GM12865 (cell line): ENCODE measurements at places on chromosomes 1 and 21.
A peak's percentile ranks its signal among the peaks of the same experiment; 100 is the strongest.

DNA sequence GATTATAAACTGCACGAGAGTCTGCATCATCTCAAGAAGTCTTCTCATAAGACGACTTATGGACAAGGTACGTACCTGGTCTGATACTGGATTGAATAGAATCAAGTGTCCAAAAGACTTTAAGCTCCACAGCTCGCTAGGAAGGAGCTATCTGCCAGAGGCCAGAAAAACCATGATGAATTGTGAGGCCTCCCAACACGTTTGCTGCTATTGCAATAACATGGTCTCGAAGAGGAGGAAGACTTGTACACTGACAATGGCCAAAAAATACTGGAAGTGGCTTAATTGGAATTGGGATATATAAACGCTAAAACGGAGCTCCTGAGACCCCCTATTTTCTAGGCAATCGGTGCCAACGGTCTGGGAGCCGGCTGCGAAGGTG, 534 bp downstream of the DNAJC28 start:
- DNase-seq = no peak

GRCh38 chr1:116950517-116951199, 40.9 kb downstream of the PTGFRN start:
- no peak for DNase-seq

- no peak for DNase-seq
These were observed 1.7 kb downstream of the HLX start for GRCh38 chr1:220880726-220881506.

DNA sequence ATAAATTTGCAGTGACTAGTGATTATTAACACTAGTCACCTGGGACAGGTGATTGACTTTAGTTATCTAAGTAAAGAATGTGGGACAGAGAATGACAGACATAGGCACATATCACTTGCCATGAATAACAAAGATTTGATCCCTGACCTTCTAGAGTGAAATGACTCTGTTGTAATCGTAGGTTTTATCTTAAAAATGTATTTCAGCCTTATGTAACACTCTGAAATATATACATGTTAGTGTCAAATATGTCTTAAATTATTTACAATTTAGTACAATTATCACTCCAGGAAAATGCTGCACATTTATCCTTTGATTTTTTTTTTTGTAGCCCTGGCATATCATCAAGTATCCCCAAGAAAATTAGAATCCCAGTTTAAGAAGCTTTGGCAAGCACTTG, 186.4 kb upstream of the PTGFR start:
- no peak for DNase-seq

DNA sequence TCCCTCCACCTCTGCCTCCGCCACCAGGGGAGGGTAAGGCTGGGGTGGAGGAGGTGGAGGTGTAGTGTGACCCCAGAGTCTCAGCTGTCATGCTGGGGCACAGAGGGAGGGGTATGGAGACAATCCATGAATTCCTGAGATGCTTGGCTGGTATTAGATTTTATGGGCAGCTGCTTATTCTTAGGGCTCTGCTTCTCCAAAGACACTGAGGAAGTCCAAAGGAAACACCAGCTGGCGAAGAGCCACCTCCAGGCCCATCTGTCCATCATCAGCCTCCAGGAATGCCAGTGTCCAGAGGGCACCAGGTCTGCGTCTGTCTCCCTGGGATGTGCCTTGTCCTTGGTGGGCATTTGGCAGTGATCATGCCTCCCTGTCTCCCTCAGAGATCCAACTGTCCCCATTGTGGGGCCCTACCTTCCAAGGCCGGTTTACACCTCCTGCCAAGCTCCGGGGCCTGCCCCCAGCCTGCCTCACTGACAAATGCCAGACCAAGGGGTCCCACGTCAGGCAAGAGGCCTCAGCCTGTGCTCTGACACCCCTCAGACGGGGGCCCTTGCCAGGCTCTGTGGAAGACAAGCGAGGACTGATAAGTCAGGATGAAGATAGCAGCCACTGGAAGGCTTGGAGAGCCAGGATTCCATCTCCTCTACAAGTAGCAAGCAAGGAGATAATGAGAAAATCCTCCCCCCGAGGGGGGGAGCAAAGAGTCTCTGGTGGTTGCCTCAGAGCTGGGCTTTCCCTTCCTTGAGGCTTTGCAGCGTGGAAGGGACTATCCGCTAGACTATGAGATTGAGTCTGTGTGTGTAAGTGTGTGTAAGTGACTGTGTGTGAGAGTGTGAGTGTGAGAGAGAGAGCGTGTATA, 1.6 kb downstream of the TNNI1 start:
- DNase-seq = peak; percentile 47

DNA sequence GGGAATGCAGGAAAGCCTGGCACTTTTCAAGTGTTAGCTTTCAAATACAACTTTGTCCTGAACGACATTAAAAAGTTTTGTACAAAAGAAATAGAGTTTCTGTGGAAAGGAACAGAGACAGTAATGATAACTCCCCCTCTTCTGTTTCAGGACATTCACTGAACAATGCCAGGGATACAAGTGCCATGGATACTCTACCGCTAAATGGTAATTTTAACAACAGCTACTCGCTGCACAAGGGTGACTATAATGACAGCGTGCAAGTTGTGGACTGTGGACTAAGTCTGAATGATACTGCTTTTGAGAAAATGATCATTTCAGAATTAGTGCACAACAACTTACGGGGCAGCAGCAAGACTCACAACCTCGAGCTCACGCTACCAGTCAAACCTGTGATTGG, 189.5 kb downstream of the ADGRL2 start:
- no peak for DNase-seq

DNA sequence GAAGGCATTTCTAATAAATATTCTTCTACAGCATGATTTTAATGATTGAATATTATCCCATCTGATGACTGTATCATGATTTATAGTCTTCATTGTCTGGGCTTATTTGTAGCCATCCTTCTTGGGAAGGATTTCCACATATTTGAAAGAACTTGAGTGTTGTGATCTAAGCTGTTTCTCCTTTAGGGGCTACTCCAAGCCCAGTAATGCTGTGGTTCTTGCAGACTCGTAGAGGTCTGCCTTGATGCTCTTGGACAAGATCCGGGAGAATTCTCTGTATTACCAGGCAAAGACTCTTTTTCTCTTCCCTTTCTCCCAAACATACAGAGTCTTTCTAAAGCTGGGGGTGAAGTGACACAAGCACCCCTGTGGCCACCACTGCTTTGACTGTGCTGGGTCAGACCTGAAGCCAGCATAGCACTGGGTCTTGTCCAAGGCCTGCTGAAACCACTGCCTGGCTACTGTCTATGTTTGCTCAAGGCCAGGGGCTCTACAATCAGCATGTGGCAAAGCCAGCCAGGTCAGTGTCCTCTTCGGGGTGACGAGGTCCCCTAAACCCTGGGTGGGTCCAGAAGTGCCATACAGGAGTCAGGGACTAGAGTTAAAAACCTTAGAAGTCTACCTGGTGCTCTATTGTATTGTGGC, 107.4 kb downstream of the GIPC2 start:
- no peak for DNase-seq

DNA sequence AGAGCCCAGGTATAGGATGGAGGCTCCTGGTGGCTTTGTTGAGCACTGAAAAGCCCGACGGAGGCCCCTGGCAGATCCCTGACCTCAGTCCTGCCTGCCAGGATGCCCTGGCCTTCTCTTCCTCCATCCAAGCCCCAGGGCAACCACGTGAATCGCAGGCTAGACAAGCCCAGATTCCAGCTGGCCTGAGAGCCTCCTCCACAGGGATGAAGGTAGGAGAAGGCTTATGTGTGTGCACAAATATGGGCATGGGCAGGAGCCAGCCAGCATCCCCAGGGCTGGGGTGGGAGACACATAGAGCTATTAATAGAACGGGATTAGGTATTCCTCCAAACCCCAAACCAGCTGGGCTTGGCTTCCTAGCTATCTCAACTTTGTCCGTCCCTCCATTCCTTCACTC, 4.0 kb upstream of the EXTL1 start:
- no peak for DNase-seq

- no peak for DNase-seq
These were observed 89.1 kb downstream of the CLEC20A start for GRCh38 chr1:178407655-178408054.

- no peak for DNase-seq
These were observed 11.9 kb downstream of the PRRX1 start for GRCh38 chr1:170675865-170676264.

GRCh38 chr21:21963911-21964310, 965.7 kb downstream of the NCAM2 start:
- no peak for DNase-seq
